ENCODE measurements at places on chromosomes 5 and 9.

GRCh38 chr5:43232943-43233833 is 41.2 kb downstream of the NIM1K start:
- DNase-seq, result no peak

GRCh38 chr5:32299059-32299677 is 13.6 kb downstream of the MTMR12 start:
- no peak for DNase-seq

DNA sequence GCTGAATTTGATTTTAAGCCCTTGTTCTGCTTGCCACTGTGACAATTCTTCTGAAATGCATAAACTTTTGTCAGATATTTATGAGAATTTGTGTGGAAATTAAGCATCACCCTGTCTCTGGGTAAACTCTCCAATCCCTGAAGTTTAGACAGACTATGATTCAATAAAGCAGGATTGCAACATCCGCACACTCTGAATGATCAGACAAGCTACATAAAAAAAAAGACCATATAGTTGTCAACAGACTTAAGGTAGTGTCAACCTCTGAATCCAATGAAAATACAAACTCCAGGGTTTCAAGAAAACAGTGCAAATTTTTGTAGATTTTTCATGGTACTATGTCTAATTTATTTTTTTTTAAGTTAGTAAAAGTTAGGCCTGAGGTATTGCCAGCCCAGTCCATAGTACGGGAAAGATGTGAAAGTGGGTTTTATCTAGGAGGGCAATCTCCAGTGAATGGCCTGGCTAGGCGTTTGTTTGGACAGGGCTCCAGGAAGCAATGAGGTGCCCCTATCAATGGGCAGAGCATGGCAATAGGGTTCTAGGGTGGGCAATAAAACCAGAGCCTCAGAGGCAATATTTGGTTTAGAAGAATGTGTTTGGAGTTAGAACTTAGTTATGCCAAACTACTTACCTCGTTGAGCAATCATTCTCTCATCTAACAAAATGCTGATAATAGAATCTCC is 762.6 kb upstream of the SEMA6A start:
- DNase-seq, result no peak

- no peak for DNase-seq
Measured at GRCh38 chr9:16062542-16063240, 509.8 kb downstream of the CCDC171 start.

GRCh38 chr5:160097991-160098390 is 21.3 kb downstream of the PWWP2A start:
- peak; percentile 91 for DNase-seq

GRCh38 chr9:96246267-96246671 is 55.7 kb downstream of the HSD17B3 start:
- no peak for DNase-seq

- no peak for DNase-seq
Measured at GRCh38 chr5:123753937-123754891, 242.2 kb downstream of the CSNK1G3 start.

DNA sequence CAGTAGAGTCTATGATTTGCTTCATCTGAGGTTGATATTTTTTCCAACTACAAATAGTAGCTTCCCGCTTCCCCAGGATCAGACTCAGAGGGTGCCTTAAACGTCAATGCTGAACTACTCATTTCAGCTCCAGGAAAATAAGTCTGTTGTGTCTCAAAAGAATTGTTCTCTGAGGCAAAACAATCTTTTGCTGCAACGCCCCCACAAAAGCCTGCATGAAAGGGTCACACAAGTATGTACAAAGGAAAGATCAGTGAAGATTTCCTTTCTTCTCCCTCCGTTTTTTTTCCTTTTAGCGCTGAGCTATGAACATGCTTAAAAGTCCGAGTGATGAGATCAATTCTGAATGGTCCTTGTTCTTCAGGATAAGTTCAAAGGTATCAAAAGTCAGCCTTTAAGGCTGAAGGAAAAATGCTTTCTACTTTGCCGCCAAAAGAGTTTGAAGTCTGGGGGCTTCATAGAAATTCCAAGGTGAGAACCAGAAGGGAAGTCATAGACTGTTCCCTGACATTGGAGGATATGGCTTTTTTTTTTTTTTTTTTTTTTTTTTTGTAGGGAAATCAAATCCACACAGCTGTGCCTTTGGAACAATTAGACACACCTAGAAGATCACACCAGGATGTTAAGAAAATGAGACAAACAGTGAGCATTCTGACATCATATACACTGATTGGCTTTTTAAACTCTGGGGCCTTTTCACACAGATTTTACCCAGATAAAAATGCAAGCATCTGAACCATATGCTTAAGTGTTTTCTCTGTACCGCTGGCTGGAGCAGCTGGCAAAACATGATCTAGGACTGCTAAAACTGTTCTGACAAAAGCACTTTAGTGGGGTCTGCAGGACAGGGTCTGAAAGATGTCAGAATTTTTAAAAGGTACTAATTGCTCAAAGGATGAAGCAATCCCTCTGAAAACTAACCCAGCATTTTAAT is 329.3 kb downstream of the ENC1 start:
- DNase-seq, result no peak

DNA sequence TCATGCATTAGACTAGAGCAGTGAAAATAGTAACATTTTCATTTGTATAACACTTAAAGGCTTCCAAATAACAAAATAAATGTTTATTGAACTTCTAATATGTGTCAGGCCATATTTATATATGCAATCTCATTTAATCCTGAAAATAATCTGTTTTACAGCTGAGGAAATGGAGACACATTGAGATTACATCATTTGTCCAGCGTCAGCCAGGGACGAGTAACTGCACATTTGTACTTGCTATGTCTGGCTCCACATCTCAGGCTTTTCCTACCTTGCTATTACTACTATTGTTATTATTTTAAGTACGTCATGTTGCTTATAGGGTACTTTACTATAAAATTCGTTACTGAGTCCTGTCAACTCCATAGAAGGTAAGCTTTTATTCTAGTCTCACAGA is 3.8 kb upstream of the C9 start:
- no peak for DNase-seq
